Pons (tissue), 1 donor: ENCODE measurements at places on chromosomes 11 and 22.

DNA sequence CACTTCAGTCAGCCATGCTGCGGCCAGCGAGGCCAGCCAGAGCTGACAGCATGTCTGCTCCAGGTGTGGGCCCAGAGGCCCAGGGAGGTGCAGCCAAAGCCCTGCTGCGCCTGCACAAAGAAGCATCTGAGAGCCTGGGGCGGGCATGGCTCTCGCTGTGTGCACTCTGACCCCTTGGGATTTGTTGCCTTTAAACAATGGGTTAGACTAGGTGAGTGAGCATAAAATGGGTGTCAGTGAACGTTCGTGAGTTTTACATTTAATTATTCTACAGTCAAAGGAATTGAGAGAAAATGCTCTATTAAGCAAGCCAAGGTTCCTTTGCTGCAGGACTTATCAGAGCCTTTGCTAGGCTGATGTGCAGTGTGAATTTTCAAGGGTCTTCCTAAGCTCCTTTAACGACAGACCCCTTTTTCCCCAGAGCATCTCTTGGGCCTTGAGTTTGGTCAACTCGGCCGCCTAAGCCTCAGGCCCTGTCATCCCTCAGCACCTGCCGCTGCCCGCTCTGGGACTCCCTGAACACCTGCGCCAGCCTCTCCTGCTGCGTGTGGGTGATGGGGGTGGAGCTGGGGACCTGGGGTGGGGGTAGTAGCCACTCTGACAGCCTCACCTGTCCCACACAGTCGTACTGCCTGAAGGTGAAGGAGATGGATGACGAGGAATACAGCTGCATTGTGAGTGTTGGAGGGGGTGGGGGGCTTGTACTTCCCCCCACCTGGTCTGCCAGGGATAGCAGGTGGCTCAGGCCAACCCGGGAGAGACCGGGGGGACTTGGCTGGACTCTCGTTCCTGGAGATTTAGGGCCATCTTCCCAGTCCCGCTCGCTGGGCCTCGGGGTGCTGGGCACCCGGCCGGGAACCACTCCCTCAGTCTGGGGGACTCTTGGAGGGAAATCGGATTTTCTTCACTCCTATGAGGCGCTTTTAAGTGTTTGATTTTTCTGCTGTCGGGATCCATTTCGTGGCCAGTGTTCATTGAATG, 10.5 kb downstream of the SLC16A8 start:
- no peak for DNase-seq

GRCh38 chr11:66720899-66721470, 8.0 kb downstream of the SPTBN2 start:
- no peak for DNase-seq

DNA sequence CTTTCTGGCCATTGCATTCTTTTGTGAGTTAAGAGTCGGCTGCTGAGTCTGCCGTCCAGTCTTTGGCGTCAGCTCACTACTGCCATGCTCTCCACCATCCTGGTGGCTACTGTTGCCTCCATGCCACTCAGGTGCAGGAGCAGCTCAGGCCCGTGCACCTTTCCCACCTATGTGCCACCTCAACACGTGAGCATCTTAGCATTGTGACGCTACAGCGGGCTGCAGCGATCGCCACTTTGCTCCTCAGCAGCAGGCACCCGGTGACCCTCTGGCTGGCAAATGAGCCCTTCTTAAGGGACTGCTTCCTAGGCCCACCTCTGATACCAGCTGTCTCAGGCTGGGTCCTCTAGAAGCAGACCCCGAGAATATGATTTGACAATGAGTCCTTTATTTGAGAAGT, 11.5 kb upstream of the KMT5B start:
- no peak for DNase-seq

GRCh38 chr11:119187123-119187892, 2.0 kb downstream of the NHERF4 start:
- no peak for DNase-seq

DNA sequence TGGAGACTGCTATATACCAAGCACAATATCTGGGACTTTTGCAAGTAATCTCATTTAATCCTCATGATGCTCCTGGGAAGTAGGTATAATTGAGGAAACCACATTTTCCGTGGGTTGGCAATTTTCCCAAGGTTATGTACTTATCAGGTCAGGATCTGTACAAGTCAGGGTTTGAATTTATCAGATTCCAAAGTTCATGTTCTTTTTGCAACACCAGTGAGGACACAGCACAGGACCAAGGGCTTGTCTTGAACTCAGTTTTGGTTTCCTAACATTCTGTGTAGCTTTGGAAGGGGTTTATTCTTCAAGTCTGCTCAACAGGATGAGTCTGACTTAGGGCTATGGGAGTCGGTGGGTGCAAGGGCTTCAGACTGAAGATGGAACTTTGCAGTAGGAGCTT, 30.4 kb downstream of the INSC start:
- no peak for DNase-seq

DNA sequence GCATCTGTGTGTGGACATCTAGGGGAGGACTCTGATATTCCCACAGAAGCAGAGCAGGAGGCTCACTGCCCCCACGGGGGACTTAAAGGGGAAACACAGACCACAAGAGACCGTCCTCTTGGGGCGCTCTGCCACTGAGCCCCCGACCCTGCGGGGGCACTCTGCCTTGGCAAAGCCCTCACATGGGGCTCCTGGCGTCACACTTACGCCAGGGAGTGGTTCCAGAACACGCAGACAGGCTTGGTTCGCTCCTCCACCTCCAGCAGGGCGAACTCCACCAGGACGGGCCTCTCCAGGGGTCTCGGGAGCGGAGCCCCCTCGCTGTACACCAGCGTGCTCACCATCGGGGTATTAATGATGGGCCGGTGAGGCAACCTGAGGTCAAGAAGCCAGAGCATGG, 45.1 kb downstream of the TRMU start:
- DNase-seq = no peak

DNA sequence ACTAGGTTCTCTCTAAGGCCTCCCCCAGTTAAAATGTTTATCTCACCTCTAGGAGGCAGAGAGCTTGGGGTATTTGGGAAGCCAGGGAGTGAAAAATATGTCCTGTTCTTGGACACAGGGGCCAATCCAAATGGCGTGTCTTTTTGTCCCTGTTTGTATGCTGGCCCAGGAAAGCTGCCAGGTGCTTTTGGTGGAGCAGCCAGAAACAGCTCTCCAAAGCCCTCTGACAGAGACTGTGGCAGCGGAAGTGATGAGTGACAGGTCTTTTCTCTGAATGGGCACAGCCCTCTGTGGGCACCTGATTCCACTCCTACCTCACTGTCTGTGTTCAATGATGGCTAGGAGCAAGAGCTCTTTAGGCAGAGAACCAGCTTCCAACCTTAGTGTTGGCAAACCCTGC, 106.4 kb upstream of the KIRREL3 start:
- no peak for DNase-seq

GRCh38 chr11:96393753-96394348, 4.0 kb downstream of the JRKL start:
- DNase-seq = peak; percentile 79

DNA sequence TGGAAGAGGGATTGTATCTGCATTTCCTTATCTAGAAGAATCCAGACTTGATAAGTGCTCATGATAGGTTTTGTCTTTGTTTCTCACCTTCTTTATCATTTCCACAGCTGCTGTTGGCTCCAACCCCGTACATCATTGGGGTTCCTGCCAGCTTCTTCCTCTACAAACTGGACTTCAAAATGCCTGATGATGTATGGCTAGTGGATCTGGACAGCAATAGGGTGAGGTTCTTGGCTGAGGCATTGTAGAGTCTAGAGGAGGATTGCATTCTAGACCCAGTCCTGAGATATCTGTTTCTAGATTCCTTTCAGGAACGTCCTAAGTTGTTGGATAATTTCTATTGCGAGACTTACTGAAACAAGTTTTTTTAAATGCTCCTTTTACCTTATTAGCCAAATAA, 8.1 kb downstream of the MADD start:
- DNase-seq = no peak

DNA sequence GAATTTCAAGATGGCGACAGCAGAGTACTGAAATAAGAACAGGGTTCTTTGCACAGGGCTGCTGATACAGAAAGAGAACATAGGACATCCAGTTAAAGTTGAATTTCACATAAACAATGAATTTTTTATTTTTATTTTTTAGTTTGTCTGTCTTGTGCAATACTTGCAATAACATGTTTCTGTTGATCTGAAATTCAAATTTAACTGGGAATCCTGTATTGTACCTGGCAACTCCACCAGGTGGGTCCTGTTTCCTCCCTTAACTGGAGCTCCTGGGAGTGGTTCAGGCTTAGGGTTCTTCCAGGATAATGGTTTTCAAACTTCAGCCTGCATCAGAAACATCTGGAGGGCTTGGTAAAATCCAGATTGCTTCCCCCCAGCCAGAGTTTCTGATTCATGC, 14.9 kb upstream of the SERPINH1 start:
- DNase-seq = no peak

GRCh38 chr11:66868726-66869566, 12.1 kb downstream of the LRFN4 start:
- no peak for DNase-seq

GRCh38 chr11:27217948-27218420, 145.0 kb downstream of the CCDC34 start:
- no peak for DNase-seq

DNA sequence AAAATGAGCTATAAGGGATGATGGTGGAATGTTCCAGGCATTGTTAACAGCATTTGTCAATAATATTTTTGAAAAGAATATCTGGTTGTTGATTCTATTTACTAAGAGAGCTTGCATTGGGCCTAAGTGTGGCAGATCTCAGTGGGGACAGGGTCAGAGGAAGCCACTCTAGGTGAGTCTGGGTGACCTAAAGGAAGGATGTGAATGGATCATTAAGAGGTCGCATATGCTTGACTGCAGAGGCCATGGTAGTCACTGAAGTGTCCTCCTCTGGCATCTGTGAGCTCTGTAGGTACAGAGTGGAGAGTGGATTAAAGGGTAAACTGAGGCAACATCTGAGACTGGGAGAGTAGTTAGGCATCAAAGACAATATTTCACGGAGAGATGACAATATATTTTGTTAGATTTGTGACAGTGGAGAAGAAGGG, 37.9 kb upstream of the TOP3B start:
- DNase-seq = no peak

DNA sequence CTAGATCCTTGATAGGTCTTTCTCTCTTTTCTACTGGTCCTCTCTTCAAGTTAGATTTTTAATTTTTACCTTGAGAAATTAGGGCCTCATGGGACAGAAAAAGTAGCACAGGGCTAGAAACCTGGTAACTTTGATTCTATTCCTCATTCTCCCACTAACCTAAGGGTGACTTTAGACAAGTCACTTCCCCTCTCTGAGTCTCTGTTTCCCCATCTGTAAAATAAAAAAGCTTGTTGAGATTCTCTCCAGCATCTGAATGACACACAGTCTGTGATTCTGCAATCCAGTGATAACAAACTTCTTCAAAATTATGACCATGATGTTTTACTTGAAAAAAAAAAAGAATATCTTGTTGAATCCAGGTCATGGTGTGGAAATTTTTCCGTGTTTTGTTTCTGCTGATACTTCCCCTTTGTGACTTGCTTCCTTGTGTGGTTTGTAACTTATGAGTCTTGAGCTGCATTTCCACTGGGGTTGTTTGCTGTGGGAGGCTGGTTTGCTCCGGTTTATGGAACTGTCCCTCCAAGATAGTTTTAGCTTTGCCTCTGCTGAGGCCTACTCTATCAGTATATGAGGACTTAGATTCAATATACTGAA, 9.8 kb upstream of the MPEG1 start:
- no peak for DNase-seq

DNA sequence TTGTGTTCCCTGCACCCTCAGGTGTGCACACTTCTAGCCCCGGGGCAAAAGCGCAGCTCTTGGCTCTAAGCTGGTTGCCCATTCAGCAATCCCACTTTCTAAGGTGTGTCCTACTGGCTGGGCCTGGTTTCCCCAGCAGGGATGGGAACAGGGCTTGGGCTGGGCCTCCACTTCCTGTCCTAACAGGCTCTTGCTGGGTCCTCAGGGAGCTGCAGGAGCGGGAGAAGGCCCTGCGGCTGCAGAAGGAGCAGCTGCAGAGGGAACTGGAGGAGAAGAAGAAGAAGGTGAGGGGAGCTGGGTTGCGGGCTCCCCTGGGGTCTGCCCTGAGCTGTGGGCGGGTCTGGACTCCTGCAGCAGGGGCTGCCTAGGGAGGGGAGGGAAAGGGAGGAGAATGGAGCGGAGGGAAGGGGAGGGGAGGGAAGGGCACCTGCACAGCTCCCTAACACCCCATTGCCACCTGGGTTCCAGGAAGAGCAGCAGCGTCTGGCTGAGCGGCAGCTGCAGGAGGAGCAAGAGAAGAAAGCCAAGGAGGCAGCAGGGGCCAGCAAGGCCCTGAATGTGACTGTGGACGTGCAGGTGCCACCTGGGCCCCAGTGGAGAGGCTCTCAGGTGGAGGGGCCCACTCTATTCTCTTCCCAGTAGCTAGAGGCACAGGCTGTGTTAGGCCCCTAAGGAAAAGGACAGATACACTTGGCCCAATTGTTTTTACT, 24.6 kb downstream of the INCENP start:
- no peak for DNase-seq

DNA sequence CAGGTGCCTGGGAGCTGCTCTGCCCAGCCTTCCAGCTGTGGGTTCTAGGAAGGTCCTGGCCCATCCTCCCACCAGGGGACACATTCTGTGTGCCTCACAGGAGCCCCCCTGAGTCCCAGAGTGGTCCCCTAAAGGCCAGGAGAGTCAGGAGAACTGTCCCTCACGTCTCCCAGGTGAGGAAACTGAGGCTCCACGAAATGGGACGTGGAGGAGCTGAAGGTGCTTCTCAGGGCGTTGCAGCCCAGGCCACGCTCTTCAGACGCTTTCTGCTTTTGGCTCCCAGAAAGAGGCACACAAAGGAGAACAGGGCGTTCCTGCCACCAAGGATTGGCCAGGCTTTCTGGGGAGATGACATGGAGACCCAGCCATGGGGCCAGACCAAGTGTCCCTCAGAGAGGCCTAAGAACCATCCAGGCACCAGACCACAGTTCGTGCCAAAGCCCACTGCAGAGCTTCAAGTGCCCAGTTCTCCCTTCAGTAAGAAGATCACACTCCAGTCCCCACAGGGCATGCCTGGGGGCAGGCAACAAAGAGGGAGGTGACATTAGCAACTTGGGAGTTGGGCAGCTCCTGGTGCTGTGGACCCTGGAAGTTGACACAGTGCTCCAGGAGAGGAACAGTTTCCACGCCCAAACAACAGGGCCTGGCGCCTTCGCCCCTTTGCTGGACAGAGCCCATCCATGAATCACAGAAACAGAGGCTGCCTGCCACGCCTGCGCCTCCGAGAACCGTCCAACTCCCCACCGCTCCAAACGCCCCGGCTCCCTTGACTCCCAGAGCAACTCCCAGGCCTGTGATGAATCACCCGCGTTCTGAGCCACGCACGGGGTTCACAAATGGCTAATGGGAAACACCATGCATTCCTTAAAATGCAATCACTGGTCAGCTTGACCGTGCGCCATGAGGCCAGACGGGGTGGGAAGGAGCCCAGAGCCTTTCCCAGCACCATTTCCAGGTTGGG, 589.2 kb downstream of the BRD1 start:
- DNase-seq = no peak

GRCh38 chr11:128835741-128836430, 31.2 kb downstream of the KCNJ1 start:
- DNase-seq = no peak

DNA sequence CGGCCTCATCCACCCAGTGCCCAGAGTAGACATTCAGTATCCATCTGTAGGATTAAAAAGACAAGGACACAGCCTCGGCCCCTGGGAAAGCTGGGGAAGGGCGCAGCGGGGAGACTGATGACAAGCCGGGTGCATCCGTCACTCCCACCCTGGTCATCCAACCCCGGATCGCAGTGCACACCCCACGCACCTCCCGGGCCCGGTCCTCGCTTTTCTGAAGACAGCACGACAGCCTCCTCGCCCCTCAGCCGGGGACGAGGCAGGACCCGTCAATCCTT, 1.1 kb downstream of the FCHSD2 start:
- DNase-seq = no peak

- no peak for DNase-seq
These were observed 39.0 kb downstream of the TBX1 start for GRCh38 chr22:19799322-19800190.

- DNase-seq = no peak
These were observed 129.0 kb downstream of the MICAL2 start for GRCh38 chr11:12239396-12239795.
